GM04503 (cell line): ENCODE measurements at places on chromosomes 7 and 10.

GRCh38 chr10:12934777-12935176, 66.7 kb downstream of the CCDC3 start:
- no peak for DNase-seq

DNA sequence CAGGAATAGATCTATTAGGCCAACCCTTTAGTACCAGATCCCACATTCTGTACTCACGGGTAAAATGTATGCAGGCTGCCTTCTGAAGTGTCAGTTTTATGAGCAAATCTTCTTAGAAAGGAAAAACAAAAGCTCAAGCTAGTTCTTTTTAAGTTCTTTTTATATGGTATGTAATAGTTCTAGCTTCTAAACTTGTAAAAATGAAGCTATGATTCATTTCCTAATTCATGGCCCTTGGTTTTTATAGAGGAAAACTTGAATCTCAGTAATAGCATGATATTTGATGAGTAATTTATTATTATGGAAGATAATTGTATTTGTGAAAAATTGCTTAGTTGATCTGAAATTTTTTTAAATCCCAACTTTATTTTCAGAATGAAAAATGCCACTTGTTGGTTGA, 54.3 kb downstream of the SLK start:
- no peak for DNase-seq

- no peak for DNase-seq
Observed at GRCh38 chr10:71587941-71588573, 131.5 kb downstream of the C10orf105 start.

DNA sequence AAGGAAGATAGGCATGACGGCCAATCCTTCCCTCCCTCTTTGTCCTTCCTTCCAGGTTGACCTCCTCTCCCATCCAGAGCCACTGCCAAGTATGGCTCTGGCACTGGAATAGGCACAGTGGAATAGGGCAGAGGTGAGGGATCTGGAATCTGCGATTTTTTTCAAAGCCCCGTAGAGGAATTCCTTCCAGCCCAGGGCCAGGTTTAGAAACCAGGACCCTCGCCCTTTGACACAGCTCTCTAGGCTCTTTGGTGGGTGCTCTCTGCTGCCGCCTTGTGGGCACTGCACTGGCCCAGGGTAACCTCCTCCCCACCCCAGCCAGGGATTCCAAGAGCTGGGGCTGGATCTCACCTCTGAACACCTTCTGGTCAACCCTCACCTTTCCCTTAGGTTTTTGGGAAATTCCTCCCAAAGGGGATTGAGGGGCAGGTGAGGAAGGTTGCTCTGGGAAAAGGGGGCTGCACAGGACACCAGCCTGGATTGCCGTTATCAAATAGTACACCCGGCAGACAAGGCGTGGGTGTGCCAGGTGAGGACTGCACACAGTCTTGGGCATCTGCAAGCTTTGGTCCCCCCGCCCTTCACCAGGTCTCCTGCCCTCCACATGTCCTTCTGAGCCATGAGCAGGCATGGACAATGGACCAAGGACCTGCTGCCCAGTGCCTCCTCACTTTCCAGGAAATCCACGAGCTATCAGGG, 22.8 kb downstream of the C10orf105 start:
- no peak for DNase-seq

- DNase-seq: no peak
Observed at GRCh38 chr10:79994556-79994955, 45.7 kb upstream of the SFTPD start.

DNA sequence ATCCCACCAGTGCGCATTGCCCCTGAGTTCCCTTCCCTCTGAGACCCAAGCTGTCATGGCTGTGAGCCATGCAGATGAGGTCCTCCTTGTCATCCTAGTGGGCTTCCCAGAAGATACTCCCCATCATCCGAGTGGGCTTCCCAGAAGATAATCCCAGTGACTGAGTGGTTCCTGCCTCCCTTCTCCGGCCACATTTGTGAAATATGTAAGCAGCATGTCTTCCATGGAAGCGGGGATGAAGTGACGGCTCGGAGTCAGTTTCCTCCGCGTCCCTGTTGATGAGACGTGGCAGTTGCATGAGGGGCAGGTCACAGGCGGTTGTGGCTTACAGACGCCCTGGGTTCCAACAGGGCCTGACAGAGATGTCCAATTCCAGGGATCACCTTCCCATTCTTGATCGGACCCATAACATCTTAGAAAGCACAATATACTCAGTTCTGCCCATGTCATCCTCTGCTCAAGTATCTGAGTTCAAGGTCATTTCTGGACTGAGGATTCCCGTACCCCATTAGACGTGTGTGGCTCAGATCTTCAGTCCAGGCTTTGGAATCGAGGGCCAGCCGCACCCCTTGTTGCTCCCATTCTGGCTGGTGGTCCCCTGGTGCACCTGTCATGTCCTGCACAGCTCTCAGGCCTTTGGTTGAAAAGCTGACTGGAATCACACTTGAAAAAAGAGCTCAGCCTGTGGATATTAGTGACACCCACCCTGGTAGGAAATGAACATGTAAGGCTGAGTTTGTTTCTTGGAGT, 166.9 kb downstream of the PTPRN2 start:
- no peak for DNase-seq

GRCh38 chr10:78255214-78255613, 221.6 kb downstream of the RPS24 start:
- no peak for DNase-seq

GRCh38 chr10:123663522-123663921, 2.6 kb upstream of the GPR26 start:
- no peak for DNase-seq

- DNase-seq: no peak
Observed at GRCh38 chr7:135980012-135980551, 2.9 kb upstream of the MTPN start.

GRCh38 chr7:7764520-7765396, 46.4 kb upstream of the RPA3 start:
- no peak for DNase-seq

DNA sequence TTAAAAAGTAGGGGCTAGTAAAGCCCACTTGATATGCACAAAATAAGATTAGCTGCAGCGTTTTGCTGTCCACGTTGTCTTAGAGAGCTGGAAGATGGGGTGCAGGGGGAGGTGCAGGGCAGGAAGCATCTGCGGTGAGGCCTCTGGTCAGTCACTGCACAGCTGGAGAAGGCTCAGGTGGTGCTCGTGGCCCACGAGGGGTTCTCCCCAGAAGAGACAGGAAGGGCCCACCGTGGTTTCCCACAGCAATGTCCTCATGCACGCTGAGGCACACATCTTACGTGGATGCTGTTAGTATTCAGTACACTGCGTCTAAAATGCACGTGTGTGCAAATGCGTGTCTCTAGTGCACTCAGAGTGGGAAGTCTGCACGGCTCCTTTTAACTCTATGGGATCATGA, 582.1 kb downstream of the PTPRN2 start:
- no peak for DNase-seq

GRCh38 chr7:146116521-146117222, at the start of gene CNTNAP2:
Gene CNTNAP2, plus strand, starts transcription at chr7:146116801. Its CDS starts 76 bp downstream, at chr7:146116877.
- no peak for DNase-seq

DNA sequence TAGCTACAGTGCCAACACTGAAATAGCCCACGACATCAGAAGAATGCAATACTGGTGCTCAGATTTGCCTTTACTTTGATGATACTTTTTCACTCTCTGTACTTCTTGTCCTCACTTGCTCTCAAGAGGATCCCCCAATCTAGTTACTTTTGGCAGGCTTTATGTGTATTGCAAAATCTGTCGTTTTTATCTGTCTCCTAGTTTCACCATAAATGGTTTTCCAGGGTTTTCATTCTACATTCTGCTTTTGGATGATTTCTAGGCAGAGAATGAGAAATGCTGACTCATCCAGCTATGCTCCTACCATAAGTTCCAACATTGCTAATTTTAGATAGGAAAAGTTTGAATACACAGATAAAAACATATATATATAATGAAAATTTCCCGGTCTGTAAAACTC, 659.5 kb upstream of the NRG3 start:
- DNase-seq: no peak

DNA sequence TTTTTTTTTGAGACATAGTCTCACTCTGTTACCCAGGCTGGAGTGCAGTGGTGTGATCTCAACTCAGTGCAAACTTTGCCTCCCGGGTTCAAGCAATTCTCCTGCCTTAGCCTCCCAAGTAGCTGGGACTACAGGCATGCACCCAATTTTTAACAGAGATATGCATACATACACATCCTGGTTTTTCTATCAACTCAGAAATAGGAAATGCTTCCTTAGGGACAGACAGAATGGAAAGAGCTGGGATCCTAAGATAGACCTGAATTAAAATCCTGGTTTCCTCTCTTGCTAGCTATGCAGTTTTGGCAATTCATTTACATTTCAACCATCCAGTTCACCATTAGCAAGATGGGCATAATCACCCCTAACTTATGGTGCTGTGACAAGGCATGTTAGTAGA, 347.5 kb downstream of the GPAM start:
- no peak for DNase-seq

GRCh38 chr10:53223851-53224250, 451.3 kb upstream of the MBL2 start:
- DNase-seq: no peak

DNA sequence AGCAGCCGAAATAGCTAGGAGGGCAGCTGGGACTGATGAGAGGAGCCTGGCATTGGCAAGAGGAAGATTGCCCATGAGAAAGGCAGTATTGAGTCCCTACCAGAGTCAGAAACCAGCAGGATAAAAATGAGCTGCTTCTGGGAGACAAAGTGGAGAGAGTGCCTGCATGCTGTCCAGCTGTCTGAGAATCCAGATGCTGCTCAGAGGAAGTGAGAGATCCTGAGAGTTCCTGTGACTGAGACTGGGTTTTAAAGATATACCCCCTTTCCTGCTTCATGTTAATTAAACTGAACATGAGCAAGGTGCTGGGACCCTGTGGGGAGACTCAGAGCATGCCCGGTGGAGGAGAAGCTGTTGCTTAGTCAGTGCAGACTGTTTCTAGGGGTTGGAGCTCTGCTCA, 107.5 kb downstream of the KIF20B start:
- no peak for DNase-seq

DNA sequence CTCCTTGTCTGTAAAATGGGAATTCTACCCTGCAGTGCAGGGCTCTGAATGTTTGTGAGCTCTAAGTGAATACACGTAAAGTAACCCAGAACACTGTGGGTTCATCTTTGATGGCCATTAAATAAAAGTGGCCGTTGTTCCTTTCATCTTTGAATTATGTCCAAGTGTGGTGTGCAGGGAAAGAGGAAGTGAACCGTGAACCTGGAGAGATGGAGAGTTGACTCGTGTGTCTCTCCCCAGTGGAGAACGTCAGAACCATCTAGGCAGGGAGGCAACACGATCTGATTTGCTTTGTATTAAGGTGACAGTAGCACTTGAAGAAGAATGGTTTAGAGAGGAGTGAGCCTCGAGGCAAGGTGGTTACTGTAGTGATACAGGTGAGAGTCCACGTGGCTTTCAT, 93.5 kb upstream of the GJD4 start:
- no peak for DNase-seq

DNA sequence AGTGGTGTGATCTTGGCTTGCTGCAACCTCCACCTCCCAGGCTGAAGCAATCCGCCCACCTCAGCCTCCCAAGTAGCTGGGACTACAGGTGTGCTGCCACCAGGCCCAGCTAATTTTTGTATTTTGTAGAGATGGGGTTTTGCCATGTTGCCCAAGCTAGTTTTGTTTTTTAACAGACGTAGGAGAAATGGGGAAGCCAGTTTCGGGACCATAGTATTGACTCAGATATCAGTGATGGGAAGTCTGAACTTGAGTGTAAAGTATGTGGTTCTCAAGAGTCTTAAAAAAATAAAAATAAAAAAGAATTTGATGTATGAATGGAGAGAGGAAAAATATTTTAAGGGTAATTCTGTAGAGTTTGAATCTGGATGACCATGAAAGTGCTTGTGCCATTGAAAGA, 34.2 kb downstream of the SP4 start:
- no peak for DNase-seq

DNA sequence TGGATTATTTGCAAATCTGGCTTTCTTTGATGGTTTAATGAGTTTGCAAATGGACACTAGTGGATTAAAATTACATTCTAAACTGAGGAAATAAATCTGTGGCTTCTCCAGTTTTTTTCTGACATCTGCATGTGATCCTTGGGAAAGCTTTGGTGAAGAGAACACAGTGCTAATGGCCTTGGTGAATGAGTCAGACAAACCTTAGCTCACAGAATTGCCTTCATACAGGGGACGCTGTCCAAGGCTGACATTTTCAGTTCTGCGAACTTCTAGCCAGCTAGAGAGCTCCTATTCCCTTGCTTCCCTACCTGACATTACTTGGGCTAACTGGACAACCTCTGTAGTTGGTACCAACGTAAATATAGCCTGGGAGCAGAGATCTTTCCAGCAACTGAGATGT, 21.2 kb downstream of the BMPER start:
- peak; percentile 31 for DNase-seq

GRCh38 chr10:31401287-31401686, 82.3 kb downstream of the ZEB1 start:
- DNase-seq: no peak

- no peak for DNase-seq
Observed at GRCh38 chr7:149725426-149725821, 48.0 kb downstream of the ZNF467 start.

- DNase-seq: no peak
Observed at GRCh38 chr7:117848941-117849340, 24.3 kb downstream of the CTTNBP2 start.

GRCh38 chr7:14806891-14807290, 95.7 kb downstream of the DGKB start:
- DNase-seq: peak; percentile 52

- DNase-seq: no peak
Observed at GRCh38 chr10:68086011-68086410, 10.9 kb upstream of the HERC4 start.

- no peak for DNase-seq
Observed at GRCh38 chr7:80453699-80454340, 58.0 kb downstream of the GNAT3 start.

- DNase-seq: no peak
Observed at GRCh38 chr10:46245381-46245900, 41.4 kb upstream of the ANTXRL start.

DNA sequence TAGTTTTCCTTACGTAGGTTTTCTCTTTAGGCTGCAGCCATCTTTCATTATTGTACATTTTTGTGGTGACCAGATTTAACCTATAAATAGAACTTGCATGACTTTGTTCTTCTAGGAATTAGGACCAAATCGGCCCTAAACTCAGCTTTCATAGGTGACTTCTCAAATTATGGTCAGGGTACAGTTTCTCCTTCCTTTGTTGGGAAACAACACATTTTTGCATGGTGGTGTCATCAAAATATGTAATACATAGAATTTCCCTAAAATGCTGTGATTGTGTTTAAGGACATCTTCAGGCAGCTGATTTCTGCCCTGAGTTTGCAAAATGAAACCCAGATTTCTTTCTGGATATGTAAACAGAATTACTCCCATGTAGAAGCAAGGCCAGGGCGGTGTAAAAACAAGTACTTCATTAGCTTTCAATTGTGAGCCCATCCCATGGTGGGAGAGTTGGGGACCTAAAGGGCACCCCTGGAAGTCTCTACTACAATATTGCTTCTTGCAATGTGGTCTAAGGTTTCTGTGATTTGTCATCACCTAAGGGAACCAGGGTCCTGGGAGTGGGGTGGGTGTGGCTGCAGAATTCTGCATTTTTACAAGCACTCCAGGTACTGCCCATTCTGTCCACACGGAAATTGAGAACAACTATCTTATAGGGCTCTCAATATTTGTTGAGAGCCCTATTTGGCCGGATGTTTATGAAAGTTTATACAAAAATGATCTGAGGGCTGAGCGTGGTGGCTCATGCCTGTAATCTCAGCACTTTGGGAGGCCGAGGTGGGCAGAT, 121.0 kb upstream of the FAM171A1 start:
- DNase-seq: no peak
